ENCODE measurements at places on chromosomes 7 and 10. TPM values are rescaled to one million over a fixed set of nuclear protein-coding genes. Genes with fewer than 3 reads are reported as not detected.

- DNase-seq = no peak
These were observed 12.1 kb upstream of the BHLHA15 start for GRCh38 chr7:98199131-98199530.

LOXL4 gene
- total RNA-seq = 5.0 TPM

DNA sequence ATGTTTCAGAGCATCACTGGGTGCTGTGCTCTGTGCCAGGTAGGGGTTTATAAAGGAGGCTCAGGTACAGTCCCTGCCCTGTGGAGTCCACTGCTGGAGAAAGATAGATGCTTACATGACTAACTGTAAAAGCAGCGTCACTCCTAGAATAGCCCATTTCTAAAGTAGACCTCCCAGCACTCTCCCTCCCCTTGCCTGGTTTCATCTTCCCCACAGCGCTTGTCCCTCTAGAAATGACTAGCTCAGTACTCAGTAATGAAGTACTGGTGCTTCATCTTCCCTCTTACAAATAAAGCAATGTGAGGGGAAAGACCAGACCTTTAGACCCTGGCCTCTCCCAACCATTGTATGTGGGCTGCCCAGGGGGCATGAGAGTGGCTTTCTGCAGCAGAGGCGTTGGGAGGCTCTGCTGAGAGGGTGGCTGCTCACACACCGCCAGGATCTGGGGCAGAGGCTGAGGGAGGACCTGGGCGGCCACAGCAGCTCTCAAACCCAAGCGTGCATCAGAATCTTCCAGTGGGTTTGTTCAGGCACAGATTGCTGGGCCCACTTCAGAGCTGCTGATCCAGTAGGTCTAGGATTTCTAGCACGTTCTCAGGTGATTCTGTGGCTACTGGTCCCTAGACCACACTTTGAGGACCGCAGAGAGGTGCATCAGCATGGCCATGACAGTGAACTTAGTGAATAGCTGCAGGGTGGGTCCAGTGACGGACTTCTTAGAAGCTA, 110.3 kb upstream of the ANLN start:
- no peak for DNase-seq

DNA sequence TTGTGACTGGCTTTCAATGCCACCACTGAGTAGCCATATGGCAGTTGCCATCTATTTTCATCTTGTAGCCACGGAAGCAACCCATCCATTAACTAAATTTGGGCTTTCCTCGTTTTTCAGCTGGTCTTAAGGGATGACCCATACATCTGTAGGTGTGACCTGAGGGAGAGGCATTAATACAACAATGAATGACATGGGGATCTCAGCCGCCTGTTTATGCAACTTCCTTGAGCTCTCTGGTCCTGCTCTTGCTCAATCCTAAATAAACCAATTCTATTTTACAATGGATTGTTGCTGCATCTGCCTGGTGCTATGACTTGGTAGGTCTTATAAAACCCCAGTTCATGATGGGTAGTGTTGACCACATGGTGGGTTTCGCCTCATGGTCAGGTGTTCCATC, 21.9 kb upstream of the ADAM22 start:
- no peak for DNase-seq

SLC16A9 gene
- total RNA-seq = 6.5 TPM

POLR2J gene
- 12.4 TPM for total RNA-seq

CUBN gene
- total RNA-seq = 18.1 TPM

DNA sequence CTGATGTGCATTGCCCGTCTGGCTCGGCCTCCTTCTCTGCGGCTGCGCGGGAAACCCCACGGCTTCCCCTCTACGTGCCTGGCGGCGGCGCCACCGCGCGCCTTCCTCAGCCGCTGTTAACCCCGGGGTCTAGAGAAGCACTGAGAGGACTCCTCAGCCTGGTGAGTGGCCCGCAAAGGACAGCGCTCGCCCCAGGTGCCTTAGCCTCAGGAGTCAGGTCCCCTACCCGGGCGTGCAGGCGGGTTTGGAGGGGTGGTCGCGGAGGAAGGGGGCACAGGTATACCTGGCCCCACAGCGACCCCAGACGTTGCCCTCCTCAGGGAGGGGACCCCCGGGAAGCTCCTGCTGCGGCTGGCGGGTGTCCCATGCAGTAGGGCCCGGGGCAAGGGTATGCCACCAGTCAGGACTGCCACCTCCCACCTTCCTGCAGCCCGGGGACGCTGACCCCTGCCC, 51.0 kb downstream of the ARL5B start:
- DNase-seq = no peak

DNA sequence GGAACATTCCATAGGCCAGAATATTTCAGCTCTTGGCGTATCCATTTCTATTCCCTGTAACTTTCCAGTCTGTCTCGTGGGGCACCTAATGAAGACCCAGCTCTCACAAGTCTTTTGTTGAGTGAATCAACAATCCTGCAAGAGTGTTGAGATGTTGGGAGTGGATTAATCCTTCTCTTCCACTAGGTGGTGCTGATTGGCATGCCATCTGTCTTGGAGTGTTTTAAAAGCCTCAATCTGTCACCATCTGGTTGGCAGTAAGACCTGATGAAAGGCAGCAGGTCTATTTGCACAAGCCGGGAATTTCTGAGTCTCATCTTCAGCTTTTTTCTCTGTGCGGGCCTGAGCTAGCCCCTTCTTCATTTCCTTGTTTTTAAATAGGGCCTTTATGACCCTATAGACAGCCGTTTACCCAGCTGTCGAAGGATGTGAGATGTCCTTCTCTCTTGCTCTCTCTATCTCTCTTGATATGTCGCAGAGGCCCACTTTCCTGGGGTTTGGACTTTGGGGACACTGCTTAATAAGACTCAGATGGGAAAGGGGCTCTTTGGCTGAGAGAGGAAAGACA, 180.5 kb downstream of the ZNF365 start:
- DNase-seq = peak; percentile 31

SAMD9L gene
- total RNA-seq = 7.6 TPM

GJC3 gene
- 0.49 TPM for total RNA-seq

DNA sequence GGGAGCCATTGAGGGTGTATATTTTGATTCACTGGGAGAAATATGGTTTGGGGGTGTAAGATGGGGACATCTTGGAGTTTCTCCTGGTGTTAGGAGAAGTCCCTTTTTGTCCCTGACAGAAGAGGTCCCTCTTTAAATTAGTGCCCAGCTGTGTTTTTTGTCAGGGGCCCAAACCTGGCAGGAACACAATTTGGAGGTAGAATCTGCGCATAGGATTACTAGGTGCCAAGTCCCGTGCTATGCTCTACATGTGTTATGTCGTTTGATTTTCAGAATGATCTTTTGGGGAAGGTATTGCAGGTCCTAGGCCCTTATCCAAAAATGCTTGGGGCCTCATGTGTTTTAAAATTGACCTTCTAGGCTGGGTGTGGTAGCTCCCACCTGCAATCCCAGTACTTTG, 36.8 kb upstream of the HABP2 start:
- DNase-seq = no peak

GJD4 gene
- not detected for total RNA-seq

DNA sequence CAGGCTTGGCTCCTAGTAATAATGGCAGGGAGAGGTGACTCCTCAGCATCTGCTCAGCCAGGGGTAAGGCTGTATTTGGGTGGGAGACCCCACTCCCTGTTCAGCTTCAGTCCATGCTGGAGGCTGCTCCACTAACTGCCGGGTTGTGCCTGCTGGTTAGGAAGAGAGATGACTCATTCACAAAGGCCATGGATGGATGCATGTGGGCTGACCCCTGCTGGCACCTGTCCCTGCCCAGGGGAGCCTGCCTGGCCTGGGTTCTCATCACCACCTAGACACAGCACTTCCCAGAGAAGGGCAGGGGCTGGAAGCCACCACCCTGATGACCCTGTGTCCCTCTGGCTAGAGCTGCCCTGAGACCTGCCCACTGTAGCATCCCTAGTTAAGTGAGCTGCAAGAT, 59.0 kb downstream of the VSTM4 start:
- no peak for DNase-seq

ZDHHC6 gene
- total RNA-seq = 23.9 TPM

DNA sequence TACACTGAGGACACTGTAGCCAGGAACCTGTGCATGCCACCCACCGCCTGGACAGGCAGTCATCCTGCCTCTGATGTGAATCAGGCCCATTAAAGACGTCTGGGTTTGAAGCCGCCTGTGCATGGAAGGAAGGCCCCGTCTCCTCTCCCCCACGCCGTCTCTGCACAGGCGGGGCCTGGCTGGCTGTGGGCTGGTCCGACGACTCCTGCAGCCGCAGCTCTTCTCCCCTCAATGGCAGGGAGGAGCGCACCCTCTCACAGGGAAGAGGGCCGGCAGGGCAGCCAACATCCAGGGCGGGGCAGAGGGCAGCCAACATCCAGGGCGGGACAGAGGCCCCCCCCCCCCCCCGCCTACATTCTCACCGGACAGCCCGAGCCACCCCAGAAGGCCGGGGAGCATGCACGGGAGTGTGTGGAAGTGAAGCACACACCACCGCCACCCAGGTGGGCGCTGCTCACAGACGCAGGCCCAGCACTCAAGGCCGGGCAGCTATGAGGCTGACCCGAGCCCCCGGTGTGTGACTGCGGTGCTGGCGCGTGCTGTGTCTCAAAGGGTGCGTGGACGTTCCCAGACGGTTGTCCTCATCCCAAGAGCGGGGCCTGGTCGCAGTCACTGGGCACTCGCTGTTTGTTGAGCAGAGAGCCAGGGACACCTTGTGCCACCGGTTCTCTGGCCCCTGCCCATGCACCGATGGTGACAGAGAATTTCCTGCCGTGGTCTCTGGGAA, 19.1 kb downstream of the DPYSL4 start:
- no peak for DNase-seq

GRCh38 chr10:8950978-8951377, 896.5 kb downstream of the GATA3 start:
- no peak for DNase-seq

RBP3 gene
- not detected for total RNA-seq

DNA sequence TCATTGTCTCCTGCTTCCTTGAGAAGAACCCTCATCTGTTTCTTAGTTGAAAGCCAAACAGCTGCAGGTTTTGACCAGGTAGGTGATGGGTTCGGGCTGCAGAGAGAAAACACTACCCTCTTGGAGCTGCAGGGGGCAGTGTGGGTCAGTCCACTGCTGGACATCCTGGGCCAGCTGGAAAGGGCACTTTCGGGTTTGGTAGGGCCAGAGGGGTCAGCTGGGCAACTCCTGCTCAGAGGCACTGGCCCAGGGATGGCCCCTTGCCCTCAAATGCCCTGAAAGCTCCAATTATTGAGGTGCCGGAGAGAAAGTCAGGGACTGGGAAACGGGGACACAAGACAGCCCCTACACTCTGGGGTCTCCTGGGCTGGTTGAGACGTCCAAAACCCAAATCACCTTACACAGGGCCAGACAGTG, 90.7 kb downstream of the MKI67 start:
- DNase-seq = no peak

GRCh38 chr7:20170633-20171032, 46.6 kb downstream of the MACC1 start:
- no peak for DNase-seq

GRCh38 chr7:26388256-26388655, 96.6 kb downstream of the SNX10 start:
- no peak for DNase-seq

DNA sequence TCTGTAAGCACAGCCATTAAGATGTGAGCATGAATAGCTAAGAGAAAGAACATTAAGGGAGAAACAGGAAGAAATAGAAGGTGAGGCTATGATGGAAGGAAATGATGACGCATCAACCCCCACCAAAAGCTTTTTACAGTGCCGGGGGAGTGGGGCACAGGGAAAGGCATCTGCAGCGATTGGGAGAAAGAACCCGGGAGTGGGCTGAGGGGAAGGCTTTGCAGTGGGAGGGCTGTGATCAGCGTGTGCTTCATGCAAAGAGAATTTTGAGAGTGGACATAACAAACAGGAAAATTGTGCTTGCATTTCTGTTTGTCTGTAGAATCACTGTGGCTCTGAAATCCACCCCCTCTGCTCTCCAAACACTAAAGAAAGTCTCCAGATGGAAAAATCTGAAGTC, 250.8 kb downstream of the KCNMA1 start:
- DNase-seq = no peak

DNA sequence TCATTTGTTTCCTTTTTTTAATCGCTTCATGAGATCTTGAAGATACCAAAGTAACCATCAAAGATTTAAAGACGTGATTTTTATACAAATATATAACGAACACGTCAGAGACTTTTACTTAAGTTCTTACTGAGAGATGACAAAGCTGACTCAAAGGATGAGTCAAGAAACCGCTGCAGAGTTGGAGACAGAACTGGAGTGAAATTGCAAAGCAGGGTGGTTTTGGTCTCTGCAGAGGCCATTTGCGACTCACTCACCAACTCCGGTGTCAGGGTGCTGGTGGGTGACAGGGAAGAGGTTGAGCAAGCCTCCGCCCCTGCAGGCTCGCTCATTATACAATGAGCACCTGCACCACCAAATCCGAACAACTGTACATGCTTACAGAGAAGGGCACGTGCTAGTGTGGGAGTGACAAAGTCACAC, 75.2 kb downstream of the DNAJB6 start:
- DNase-seq = no peak

LIPM gene
- 17.1 TPM for total RNA-seq

DNA sequence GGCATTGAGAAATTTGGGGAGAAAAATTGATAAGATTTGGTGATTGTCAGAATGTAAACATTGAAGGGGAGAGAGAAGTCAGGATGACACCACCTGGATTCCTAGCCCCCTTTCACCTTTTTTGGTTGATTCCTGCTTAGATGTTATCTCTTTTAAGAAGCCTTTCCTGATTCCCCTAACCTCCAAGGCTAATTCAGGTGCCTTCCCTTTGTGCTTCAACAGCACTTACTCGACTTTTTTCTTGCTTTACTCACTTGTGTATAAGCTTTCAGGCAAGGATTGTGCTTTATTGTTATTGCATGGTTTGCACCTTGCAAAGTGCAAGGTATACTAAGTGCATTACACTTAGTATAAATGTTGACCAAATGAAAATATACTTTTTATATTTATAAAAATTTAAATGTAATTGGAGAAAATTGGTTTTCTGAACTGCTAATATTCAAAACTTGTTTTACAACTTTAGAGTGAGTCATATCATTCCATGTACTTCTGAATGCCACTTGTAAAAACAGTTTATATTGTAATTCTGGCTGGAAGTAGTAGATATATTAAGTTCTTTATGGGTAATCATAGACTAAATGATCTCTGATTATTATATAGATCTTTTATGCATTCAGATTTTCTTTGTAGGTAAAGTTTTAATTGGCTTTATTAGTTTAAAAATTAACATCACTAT, 13.2 kb downstream of the SHOC2 start:
- no peak for DNase-seq

GRCh38 chr10:6794441-6794840, 214.4 kb upstream of the PRKCQ start:
- no peak for DNase-seq

DNA sequence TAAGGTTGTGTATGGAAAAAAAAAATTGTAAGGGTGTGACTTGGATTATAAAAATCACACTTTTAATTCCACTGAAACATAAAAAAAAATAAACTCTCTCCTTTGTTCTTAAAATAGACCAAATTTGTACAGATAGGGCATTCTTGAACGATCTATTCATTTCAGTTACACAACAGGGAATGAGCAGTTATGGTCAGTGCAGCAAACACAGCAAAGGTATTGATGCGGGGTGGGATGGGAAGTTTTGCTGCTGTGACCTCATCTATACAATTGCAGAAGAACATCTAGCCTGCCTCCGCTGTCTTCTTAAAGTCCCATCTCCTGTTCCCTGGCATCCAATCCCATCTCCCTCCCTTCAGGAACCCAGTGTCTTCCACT, 580.2 kb downstream of the SUGCT start:
- no peak for DNase-seq
